Thyroid gland (tissue), 4 donors: ENCODE measurements at places on chromosomes 3 and 15. TPM values are rescaled to one million over a fixed set of nuclear protein-coding genes. Genes with fewer than 3 reads are reported as not detected.
A peak's percentile ranks its signal among the peaks of the same experiment; 100 is the strongest.

GRCh38 chr3:15297608-15298350, 34.6 kb downstream of the SH3BP5 start:
- no peak overlapping the region for H3K4me3 ChIP-seq
- H3K36me3 ChIP-seq, result peaks cover under 1% of the 10 kb centered on the region
- H3K27me3 ChIP-seq, result no peaks in the 10 kb centered on the region
- H3K4me1 ChIP-seq, result peaks cover 77% of the 10 kb centered on the region
- peak overlapping the region; percentile 69 for H3K27ac ChIP-seq
- DNase-seq, result no peak

DNA sequence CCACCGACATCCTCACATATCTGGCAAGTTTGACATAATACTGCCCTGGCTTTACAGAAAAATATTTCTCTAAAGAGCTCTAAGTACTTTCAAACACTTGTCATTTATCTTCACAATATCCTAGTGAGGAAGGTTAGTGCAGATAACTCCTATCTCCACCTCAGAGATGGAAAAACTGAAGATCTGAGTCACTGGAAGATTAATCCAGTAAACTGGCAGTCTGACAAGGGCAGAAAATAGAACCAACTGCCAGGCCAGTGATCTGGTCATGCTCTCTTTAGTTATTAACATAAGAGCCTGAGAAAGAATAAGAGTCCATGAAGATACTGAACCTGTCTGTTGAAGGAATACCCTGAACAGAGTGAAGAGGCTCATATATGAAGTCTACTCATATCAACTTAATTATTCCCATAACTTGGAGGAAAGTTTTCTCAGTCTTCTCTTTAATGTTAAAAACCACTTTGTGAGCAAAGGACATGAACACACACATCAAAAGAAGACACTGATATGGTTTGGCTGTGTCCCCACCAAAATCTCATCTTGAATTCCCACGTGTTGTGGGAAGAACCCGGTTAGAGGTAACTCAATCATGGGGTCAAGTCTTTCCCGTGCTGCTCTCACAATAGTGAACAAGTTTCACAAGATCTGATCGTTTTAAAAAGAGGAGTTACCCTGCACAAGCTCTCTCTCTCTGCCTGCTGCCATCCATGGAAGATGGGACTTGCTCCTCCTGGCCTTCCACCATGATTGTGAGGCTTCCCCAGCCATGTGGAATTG, 61.4 kb downstream of the GOLIM4 start:
- no peak for DNase-seq
- no peaks in the 10 kb centered on the region for H3K4me1 ChIP-seq
- H3K27me3 ChIP-seq, result no peaks in the 10 kb centered on the region

DNA sequence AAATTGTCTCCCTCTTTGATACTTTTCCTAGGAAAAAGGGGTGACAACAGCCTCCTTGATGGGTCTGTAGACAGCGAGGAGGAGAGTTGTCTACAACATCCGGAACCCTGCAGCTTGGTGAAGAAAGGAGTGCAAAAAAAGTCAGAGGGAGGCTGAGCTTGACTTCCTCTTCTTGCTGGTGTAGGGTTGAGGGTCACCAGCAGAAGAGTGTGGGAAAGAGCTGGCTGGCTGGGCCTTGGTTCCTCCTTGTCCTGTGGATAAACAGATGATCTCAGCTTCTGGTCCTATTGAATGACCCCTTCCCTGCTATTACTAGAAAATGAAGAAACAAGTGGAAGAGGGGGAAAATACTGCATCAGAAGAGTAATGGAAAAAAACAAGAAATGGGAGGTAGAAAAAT, 20.4 kb downstream of the SLC7A14 start:
- H3K4me1 ChIP-seq, result no peaks in the 10 kb centered on the region
- no peaks in the 10 kb centered on the region for H3K27me3 ChIP-seq

GRCh38 chr3:153980252-153980590, 141.0 kb upstream of the ARHGEF26 start:
- H3K4me1 ChIP-seq, result no peaks in the 10 kb centered on the region
- no peaks in the 10 kb centered on the region for H3K36me3 ChIP-seq
- DNase-seq, result peak; percentile 50
- no peaks in the 10 kb centered on the region for H3K27me3 ChIP-seq

DNA sequence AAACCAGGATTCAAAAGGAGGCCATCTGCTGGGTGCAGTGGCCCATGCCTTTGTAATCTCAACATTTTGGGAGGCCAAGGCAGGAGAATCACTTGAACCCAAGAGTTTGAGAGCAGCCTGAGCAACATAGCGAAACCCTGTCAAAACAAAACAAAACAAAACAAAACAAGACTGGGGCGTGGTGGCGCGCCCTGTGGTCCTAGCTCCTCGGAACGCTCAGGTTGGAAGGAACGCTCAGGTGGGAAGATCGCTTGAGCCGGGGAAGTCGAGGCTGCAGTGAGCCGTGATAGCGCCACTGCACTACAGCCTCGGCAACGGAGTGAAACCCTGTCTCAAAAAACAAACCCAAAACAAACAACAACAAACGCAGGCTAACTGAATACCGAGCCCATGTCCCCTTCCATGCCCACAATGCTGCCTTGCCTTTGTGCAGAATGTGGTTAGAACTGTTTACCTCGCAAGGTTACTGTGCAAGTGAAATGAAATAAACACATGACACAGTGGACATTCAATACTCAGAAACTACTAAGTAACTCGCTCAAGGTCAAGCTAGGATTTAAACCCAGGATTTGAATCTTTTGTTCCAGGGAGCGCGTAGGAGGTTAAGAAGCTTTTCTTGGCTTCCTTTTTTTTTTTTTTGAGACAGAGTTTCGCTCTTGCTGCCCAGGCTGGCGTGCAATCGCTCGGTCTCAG, 766 bp upstream of the EMC4 start:
- H3K4me3 ChIP-seq, result peak overlapping the region; percentile 75
- DNase-seq, result peak; percentile 4
- no peaks in the 10 kb centered on the region for H3K27me3 ChIP-seq
- H3K27ac ChIP-seq, result peak overlapping the region; percentile 86

DNA sequence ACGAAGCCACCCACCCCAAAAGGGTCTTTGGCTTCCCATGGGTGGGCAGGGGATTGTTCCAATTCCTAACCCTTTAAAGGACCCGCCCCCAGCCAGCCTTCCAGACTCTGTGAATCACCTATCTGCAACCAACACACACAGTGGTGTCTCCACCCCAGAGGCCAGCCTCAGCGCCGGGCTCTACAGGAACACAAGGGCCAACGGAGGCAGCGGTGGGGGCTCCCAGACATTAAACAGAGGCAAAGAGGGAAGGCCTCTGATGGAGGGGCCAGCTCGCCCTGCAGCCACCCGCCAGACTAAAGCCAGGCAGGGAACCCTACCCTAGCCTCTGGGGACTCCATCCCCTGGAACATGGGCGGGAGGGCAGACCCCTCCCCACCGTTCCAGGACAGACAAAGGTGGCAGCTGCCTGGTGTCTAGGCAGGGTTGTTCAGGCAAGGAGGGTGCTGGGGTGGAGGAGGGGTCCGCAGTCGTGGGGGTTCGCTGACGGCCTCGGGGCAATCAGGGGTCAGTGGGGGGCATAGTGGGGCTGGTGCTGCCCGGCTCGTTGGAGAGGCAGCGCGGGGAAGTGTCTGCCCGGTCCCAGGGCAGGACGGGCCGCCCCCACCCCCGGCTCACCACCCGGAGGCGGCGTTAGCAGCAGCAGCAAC, 448 bp downstream of the SHISA5 start:
- H3K4me1 ChIP-seq, result peaks cover 16% of the 10 kb centered on the region
- peak; percentile 51 for DNase-seq
- no peaks in the 10 kb centered on the region for H3K27me3 ChIP-seq
- H3K36me3 ChIP-seq, result no peaks in the 10 kb centered on the region

- H3K27ac ChIP-seq, result no peak overlapping the region
- no peaks in the 10 kb centered on the region for H3K36me3 ChIP-seq
- no peak overlapping the region for H3K4me3 ChIP-seq
Observed at GRCh38 chr3:60803216-60804173, 447.8 kb downstream of the FHIT start.

DNA sequence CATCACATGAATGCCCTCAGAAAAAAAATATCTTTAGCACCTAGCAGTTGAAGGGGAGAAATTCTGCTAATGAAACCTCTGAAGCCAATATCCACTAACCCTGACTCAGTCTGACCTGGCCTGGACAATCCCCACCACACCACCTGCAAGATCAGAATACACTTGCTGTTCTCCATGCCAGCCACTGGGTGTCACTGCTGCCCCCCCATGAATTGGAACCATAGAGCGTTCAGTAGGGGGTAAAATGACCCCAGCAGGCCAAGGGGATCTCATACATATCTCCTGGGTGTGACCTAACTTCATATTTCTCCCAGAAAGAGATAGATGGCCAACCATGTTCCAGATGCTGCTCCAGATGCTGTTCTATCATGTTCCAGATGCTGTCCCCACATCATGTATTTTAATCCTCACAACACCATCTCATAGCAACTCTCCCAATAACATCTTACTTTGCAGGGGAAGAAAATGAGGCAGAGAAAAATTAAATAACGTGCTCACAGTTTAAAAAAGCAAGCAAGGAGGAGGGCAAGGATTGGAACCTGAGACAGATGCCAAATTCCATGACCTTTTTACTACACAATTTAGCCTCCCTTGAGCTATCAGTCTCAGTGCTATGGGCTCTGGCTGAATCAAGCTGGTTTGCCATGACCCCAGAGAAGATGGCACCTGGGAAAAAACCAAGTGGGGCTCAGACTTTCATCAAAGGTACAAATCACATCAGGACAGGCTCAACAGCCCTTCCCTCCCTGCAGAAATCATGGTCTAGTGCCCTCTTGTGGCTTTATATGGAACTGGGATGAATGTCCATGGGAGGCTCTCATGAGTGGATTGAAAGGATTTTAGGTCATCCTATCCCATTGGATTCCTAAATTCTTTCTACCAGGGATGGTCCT, 12.4 kb downstream of the NTRK3 start:
- no peaks in the 10 kb centered on the region for H3K4me1 ChIP-seq
- DNase-seq, result no peak
- no peak overlapping the region for H3K4me3 ChIP-seq
- no peaks in the 10 kb centered on the region for H3K36me3 ChIP-seq
- no peaks in the 10 kb centered on the region for H3K27me3 ChIP-seq
- H3K27ac ChIP-seq, result no peak overlapping the region

DNA sequence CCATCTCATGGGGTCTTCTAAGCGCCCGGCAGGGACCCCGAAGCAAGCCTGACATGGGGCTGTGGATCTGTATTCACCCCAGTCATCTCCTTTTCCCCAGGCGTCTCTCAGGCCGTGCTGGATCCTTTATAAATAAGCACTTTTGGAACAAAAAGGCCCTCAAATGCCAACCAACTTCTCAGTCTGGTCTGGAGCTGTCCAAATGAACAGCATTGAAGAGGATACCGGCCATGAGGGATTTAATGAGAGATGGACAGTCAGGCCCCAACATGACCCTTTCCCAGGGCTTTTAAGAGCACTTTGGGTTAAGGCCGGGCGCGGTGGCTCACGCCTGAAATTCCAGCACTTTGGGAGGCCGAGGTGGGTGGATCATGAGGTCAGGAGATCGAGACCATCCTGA, 89.2 kb upstream of the SPATA12 start:
- no peaks in the 10 kb centered on the region for H3K36me3 ChIP-seq
- H3K4me1 ChIP-seq, result peaks cover 10% of the 10 kb centered on the region
- no peaks in the 10 kb centered on the region for H3K27me3 ChIP-seq
- no peak for DNase-seq
- no peak overlapping the region for H3K27ac ChIP-seq

DNA sequence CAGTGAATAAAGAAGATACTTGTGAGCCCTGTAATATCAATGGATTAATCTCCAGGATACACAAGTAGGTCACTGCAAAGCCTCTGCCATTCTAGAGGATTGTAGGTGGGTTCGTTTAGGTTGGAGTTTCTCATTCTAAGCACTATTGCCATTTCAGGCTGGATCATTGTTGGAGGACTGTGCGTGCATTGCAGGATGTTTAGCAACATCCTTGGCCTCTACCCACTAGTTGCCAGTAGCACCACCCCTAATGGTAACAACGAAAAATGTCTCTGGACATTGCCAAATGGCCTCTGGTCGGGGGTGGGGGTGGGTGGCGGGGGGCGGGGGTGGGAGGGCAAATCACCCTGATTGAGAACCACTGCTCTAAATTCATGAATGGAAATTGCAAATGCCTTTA, 4.9 kb upstream of the IFT57 start:
- no peak overlapping the region for H3K27ac ChIP-seq
- no peak for DNase-seq
- H3K36me3 ChIP-seq, result no peaks in the 10 kb centered on the region
- H3K4me3 ChIP-seq, result no peak overlapping the region

- no peak overlapping the region for H3K4me3 ChIP-seq
- H3K27me3 ChIP-seq, result no peaks in the 10 kb centered on the region
- H3K36me3 ChIP-seq, result no peaks in the 10 kb centered on the region
- no peak overlapping the region for H3K27ac ChIP-seq
Observed at GRCh38 chr3:66276705-66277274, 56.0 kb downstream of the SLC25A26 start.

DNA sequence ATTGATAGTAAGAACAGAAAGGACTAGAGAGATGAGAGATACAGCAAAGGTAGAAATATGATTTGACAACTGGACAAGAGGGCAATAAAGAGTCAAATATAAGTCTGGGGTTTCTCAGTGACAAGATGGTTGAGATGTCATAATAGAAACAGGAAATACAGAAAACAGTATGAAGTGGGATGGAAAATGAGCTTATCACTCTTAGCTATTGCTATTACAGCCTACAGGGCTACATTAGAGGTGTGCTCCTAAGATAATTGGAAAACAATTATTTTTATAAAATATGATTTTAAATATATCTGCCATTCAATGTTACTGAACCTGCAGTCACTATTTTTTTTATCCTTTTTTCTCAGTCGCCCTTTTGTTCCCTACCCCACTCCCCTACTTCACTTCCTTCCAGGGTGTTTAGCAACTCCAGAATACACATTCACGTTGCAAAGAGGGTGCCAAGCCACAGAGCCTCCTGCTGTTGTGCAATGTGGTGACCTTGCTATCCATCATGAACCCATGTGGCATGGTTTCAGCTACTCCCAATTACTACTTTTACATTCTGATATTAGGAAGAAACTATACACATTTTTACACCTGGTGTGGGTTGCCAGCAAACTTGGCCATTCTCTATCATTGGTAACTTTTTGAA, 6.0 kb downstream of the NRG4 start:
- no peak overlapping the region for H3K4me3 ChIP-seq
- DNase-seq, result no peak
- H3K36me3 ChIP-seq, result no peaks in the 10 kb centered on the region
- H3K4me1 ChIP-seq, result no peaks in the 10 kb centered on the region
- H3K27ac ChIP-seq, result no peak overlapping the region
- no peaks in the 10 kb centered on the region for H3K27me3 ChIP-seq

- no peaks in the 10 kb centered on the region for H3K36me3 ChIP-seq
- H3K27ac ChIP-seq, result no peak overlapping the region
- no peak for DNase-seq
- no peaks in the 10 kb centered on the region for H3K27me3 ChIP-seq
- no peak overlapping the region for H3K4me3 ChIP-seq
Observed at GRCh38 chr3:63946753-63947152, 34.6 kb upstream of the SCAANT1 start.

- peaks cover 16% of the 10 kb centered on the region for H3K4me1 ChIP-seq
- no peak for DNase-seq
- H3K27me3 ChIP-seq, result no peaks in the 10 kb centered on the region
- H3K36me3 ChIP-seq, result no peaks in the 10 kb centered on the region
- H3K27ac ChIP-seq, result no peak overlapping the region
Observed at GRCh38 chr15:66798426-66799061, 96.5 kb downstream of the SMAD6 start.

The PIGB gene
- 12.9 TPM for total RNA-seq

The CPN2 gene
- not detected for total RNA-seq

The PLA1A gene
- total RNA-seq, result 2.0 TPM

The SQOR gene
- total RNA-seq, result 55.4 TPM

The ACP3 gene
- total RNA-seq, result 9.7 TPM

The ST8SIA2 gene
- not detected for total RNA-seq

The TRPM1 gene
- not detected for total RNA-seq

The CTSH gene
- 91.1 TPM for total RNA-seq
